ENCODE measurements at places on chromosomes 1 and 21.

DNA sequence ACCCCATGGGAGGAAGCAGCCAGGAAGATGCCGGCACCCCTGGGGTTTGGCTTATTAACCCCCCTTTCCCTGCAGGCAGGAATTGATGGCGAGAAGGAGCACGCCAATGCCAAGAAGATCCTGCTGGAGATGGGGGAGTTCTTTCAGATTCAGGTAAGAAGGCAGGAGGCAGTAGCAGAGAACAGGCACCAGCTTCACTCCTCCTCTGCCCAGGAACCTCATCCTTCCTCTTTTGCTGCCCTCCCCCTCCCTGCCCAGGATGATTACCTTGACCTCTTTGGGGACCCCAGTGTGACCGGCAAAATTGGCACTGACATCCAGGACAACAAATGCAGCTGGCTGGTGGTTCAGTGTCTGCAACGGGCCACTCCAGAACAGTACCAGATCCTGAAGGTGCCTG, 1.2 kb upstream of the RUSC1 start:
- DNase-seq, result no peak

DNA sequence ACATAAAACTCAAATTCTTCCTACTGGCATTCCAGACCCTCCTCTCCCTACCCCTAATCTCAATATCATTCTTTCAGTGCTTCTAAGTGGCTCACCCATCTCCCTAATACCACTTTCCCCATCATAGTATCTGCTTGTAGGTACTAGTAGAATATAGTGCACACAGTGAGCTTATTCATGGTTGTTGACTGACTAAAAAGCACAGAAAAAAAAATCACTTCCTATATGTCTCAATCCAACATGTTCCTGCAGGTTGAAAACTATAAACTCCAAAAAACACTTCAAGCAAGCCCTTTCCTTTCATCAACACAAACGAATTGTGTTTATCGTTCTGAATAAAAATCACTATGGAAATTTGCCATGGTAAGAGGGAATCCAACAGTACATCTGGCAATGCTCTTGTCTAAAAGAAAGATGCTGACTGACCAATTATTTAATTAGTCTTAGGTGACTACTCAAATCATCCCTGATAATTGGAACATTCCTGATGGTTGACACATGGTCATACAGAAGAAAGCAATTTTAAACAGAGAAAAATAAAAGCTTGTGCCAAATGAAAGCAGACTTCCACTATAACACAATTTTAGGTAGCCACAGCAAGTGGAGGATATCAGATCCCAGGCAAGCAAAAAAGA, 87.1 kb downstream of the NDUFS5 start:
- DNase-seq, result no peak

GRCh38 chr1:186236921-186237320, 138.1 kb downstream of the TPR start:
- DNase-seq, result no peak

- no peak for DNase-seq
Observed at GRCh38 chr1:10424034-10424433, 6.2 kb upstream of the CENPS start.

DNA sequence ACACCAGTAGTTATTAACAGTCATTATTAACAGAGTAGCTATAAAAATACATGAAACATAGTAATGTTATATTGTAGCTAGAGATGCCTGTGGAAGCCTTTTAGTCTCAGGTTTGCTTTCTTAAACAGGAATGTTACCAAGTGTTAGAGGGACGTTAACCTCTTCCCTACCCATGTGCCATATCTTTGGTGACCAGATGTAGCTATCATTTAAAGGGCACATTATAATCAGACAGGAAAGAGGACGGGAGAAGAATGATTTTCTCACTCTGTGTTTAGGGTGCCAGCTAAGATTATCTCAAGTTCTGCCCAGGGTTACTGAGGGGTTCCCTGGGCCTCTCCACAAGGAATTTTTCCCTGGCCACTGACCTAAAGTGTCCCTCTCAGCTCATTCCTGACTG, 20.9 kb upstream of the UBL4B start:
- DNase-seq, result no peak

DNA sequence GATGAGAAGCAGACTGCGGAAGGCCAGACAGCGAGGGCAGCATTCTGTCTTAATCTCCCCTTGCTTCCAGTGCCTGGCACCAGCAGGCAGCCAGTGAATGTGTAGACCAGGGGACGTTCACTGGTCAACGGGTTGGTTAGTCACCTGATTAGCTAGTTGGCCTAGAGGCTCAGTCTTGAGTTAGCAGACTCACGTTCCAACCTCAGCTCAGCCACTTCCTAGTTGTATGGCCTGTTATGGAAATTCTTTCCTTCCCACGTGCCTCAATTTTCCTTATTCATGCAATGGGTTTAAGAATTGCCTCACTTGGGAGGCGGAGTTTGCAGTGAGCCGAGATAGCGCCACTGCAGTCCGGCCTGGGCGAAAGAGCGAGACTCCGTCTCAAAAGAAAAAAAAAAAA, 249.6 kb upstream of the TMEM51 start:
- no peak for DNase-seq
